ENCODE measurements at places on chromosomes 1 and 21.

DNA sequence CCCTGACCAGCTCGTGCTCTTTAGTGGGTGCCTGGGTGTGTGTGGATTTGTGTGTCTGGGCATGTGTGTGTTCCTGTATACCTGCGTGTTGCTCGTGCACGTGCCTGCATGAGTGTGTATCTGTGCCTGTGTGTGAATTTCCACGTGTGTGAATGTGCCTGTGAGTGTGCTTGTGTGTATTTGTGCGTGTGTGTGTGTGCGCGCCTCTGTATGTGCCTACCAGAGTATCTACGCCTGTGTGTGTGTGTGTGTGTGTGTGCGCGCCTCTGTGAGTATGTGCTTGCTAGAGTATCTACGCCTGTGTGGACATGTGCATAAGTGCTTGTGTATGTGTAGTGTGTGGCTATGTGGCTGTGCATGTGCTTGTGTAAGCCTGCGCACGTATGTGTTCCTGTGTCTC is 691 bp upstream of the SELENBP1 start:
- no peak for DNase-seq

- DNase-seq = no peak
These were observed 92.0 kb downstream of the CRB1 start for GRCh38 chr1:197360068-197360467.

- no peak for DNase-seq
These were observed 383.8 kb upstream of the VAMP3 start for GRCh38 chr1:7387053-7387927.

DNA sequence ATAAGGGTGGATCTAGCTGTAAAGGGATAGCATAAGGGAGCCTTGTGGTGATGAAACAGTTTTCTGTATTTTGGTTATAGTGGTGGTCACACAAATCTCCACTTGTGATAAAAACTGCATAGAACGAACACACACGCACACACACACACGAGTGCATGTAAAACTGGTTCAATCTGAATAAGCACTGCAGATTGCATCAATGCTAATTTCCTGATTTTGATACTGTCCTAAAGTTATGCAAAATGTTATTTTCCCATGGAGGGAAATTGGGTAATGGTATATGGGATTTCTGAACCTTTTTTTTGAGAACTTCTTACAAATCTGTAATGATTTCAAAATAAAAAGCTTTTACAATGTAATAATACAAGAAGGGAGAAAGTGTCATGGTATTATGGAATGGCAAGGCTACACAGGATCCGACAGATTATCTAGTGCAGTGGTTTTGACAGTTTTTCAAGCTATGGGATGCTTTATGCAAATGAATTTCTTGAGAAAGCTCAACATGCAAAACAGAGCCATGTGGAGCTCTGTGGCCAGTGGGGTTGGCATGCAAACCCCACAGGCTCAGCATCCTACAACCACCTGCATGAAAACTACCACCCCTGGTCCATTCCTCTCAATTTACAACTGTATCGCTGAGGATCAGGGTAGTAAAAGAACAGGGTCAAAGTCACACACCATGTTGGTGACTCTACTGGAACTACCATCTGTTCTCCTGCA is 18.8 kb downstream of the SLC41A1 start:
- no peak for DNase-seq

DNA sequence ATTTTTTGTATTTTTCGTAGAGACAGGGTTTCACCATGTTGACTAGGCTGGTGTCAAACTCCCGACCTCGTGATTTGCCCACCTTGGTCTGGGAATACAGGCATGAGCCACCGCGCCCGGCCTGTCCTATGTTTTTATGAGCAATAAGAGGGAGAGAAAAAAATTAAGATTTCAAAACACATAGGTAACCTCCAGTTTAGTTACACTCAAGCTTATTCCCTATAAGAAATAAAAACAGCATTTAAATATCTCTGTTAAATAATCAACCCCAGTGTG is 7.1 kb downstream of the RSBN1 start:
- no peak for DNase-seq

- no peak for DNase-seq
These were observed 202.7 kb downstream of the BACH1 start for GRCh38 chr21:29501451-29501850.
